ENCODE measurements at places on chromosomes 1 and 21.

GRCh38 chr1:36166938-36167905 is 11.3 kb downstream of the MAP7D1 start:
- no peak for DNase-seq

- no peak for DNase-seq
These were observed 581.4 kb downstream of the USP25 start for GRCh38 chr21:16311229-16311628.

- DNase-seq, result no peak
These were observed 27.5 kb downstream of the TMEM51 start for GRCh38 chr1:15180945-15181523.

GRCh38 chr1:156193208-156193487 is 756 bp upstream of the SLC25A44 start:
- no peak for DNase-seq

DNA sequence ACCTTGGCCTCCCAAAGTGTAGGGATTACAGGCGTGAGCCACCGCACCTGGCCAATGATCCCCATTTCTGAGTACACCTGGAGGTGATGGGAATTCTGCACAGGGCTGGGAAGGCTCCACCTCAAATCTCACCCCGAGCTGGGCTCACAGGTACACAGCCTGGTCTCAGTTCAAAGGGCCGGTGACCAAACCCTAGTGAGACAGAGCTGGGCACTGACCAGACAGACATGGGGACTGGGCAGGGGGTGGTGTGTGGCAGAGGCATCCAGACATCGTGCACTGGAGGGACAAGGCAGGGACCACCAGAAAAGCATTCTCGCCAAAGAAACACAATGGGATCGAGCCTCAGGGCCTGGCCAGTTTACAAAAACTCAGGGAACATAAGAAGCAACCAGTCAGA is 17.2 kb downstream of the LSS start:
- DNase-seq, result no peak

DNA sequence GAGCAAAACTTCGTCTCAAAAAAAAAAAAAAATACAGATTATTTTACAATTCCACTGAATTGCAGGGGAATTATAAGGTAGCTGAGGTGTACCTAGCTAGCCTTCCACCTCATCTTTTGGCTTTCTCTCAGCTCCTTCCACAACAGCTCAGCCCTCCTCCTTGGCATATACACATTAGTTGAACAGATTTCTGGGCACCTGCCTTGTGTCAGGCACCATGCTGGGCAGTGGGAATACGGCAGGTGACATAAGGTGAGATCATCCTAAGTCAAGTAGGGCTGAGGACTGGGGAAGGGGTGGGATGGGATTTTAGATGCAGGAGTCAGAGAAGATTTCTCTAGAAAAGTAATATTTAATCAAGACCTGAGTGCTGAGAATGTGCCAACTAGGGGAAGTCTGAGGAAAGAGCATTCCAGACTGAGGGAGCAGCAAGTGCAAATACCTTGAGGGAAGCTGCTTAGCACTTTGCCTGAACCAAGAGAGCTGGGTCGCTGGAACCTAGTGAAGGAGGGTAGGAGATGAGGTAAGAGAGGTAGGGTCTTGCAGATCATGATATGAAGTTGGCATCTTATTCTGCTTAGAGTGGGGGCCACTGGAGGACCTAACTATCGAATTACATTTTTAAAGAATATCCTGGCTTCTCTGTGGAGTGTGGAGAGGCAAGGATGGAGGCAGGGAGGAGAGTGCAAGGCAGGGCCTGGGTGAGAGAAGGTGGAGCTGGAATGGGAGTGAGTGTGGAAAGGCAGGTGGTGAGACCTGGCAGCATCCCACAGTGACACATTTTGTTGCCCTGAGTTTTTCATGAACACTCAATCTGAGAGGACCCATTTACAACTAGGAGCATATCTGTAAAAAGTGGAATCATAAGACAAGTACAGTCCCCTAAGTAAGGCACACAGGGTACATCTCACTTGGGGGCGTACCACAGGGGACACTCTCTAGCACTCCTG is 28.2 kb downstream of the LAMC2 start:
- no peak for DNase-seq

GRCh38 chr21:28159396-28159795 is 833.3 kb downstream of the LTN1 start:
- DNase-seq, result no peak

DNA sequence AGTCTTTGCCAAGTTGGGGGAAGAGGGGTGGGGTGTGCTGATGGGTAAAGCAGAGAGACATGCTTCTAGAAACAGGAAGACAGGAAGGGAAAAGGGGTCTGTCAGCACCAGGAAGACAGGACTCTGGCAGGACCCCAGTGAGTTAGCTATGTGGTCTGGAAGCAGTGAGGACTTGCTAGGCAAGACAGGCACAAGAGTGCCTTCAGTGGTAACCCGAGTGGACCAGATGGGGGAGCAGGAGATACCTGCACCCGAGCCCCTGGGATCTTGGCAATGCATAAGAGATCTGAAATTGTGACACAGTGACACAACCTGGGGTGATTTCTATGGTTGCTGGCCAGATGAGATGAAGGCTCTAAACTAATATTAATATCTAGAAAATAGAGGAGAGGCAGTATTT is 7.0 kb downstream of the TLR5 start:
- no peak for DNase-seq

DNA sequence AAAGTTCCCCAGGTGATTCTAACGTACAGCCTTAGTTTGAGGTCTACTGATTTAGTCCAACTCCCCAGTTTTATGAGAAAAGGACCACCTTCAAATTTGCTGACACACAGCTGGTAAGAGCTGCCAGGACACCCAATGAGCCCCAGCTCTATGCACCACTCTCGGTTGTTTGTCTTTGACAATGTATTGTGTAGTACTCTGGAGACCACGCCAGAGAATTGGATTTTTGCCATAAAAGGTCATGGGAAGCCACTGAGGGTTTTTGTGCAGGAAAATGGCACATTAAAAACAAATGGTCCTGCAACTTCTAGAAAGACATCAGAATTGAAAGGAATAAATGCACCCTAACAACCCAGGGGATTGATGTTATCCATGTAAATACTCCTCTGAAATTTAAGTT is 7.1 kb upstream of the IER5 start:
- no peak for DNase-seq

DNA sequence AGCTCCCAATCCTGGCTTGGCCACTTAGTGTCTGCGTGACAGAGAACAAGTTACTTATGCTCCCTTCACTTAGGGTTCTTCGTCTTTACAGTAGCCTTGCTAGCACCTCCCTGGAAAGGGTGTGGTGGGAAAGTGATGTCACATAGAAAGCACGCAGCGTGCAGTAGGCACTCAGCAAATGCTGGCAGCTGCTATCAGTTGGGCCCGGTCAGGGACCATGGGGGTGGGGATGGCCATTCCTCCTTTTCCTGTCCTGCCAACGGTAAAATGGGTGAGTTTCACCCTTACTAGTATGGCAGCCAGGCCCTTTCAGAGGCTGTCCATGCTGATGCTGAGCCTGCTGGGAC is 6.2 kb upstream of the KCNA10 start:
- DNase-seq, result no peak

- no peak for DNase-seq
These were observed 106.5 kb downstream of the HLCS start for GRCh38 chr21:36859744-36860501.

- no peak for DNase-seq
These were observed 120.7 kb upstream of the TMPRSS15 start for GRCh38 chr21:18524097-18524880.

GRCh38 chr1:44694863-44695478 is 20.5 kb downstream of the ARMH1 start:
- DNase-seq, result no peak

DNA sequence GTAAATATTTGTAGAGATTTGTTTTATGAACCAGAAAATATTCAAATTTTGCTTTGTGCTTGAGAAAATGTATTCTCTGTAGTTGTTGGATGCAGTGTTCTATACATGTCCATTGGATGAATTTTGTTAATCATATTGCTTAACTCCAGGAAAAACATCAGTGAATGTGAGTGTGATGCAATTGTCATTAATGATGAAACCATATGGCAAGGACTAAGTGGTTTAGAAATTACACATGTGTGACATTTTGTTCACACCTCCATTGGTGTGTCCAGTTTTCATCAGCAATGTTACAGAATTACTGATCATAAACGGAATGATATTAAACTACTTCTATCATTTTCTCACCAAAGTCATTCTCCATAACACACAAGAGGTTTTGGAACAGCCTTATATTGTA is 151.8 kb upstream of the ST6GALNAC5 start:
- no peak for DNase-seq

- DNase-seq, result no peak
These were observed 13.0 kb upstream of the PDIK1L start for GRCh38 chr1:26098602-26099001.

GRCh38 chr1:160209321-160210046 is 4.3 kb downstream of the PEA15 start:
- DNase-seq, result no peak

GRCh38 chr1:182386980-182387379 is 4.6 kb downstream of the GLUL start:
- no peak for DNase-seq

DNA sequence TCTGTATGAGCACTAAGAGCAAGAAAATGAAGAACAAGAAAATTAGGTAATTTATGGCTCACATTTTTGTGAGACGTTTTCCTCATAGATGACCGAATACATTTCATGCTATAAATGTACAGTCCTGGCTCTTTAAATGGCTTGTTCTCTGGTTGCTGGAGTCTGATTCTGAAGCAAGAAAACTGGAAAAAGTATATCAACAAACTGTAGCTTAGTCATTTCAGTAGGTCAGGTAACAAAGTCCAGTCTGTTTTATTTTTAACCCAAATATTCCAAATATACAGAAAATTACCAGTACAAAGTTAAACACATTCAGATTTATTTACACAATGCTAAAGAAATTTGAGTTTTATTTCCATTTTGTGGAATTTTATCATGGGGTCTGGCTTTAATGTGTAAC is 2.5 kb upstream of the MYBPHL start:
- no peak for DNase-seq

DNA sequence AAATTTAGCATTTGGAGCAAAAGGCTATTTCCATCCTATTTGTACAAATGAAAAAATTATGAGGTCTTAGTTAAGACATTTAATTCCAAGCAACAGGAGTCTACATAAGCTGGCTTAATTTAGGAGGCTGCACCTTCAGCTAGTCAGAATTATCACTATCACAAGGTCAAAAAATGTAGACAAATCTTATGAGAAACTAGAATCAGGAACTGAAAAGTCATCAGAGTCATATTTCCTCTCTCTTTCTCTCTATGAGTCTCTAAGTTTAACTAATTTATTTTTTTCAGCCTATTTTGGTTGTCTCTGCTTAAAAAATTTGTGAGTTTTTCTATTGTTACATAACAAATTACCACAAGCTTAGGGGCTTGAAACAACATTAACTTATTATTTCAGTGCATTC is 807.1 kb upstream of the PRMT6 start:
- DNase-seq, result no peak

DNA sequence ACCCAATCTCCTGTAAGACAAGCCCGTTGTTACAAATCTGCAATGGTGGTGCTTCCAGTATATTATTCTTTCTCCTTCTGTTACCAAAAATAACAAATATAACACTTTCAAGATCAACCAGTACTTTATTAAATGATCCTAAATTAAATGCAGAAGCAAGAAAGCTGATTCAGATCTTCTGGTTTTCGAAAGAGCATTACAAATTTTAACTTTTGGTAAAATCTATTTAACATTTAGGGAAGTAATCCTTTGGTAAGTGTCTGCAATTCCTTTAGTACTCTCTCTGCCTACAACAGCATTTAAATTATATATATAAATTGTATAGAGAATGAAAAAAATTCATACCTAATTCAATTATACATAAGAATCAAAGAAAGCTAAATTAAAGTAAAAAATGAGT is 198.6 kb upstream of the HMCN1 start:
- DNase-seq, result no peak

DNA sequence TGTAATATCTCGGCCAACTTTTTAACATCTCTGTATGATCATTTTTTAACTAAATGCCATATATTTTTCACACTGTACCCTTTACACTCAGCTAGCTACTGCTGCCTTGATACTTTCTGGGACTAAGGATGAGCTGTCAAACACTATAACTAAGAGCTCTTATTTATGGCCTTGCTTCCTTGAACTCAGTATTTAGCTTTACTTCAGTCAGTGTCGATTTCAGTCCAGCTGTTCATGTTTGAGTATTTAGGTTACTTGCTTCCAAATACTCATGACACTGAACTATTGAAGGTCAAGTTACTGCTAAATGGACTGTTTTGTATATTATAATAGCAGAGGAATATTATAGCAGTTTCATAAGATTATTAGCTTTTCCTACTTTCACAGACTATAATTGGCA is 25.9 kb upstream of the USP25 start:
- DNase-seq, result no peak

- no peak for DNase-seq
These were observed 81.1 kb downstream of the PGM1 start for GRCh38 chr1:63674238-63674864.

- no peak for DNase-seq
These were observed 253.7 kb upstream of the FOXD3 start for GRCh38 chr1:63068626-63069025.

GRCh38 chr1:1721201-1721600 is 3.0 kb downstream of the CDK11A start:
- no peak for DNase-seq

- no peak for DNase-seq
These were observed 85.7 kb downstream of the KCNN3 start for GRCh38 chr1:154784416-154784815.

DNA sequence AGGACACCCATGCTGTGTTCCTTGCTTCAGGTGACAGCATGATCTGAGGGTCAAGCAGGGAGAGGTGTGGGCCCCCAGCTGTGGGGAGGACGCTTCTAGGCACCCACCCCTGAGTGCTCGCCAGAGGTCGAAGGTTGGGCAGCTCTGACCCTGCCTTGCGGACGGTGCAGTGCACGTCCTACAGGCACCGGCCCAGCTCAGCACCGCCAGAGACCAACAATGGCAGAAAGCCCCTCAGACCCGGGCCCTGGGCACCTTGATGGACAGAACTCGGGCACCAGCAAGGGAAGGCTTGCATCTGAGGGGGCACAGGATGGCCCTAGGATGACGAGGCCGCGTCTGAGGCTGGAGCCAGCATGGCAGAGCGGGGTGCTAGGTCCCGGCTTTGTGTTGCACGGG is 24.7 kb downstream of the NADK start:
- DNase-seq, result no peak

GRCh38 chr1:184506481-184506880 is 119.7 kb downstream of the C1orf21 start:
- no peak for DNase-seq

- no peak for DNase-seq
These were observed 59.8 kb downstream of the PTPN14 start for GRCh38 chr1:214491468-214492146.

DNA sequence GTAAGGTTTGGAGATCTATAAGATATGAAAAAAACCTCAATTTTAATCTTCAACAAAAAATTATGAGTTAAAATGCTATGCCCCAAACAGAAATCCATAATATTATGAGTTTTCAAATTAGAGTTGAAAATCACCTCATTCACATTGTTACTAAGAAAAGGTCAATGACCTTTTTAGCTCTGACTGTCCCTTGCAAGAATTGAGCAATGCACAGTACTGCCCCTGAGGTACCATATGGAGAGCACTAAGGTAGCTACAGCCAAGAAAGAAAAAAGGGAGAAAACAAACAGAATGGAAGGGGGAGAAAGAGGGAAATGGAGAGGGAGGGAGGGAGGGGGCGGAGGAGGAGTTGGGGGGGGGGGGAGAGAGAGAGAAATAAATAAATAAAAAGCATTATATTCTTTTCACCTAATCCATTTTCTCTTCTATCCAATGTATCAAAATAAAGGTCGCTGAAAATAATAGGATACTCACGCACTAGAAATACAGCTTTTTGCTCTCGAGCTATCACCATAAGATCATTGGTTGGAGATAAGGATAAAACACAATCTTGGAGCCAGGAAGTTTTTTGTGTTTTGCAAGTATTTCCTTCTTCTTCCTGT is 58.8 kb downstream of the RAB3GAP2 start:
- no peak for DNase-seq
